ENCODE measurements at places on chromosomes 1 and 21. TPM values are rescaled to one million over a fixed set of nuclear protein-coding genes. Genes with fewer than 3 reads are reported as not detected.

GRCh38 chr1:111611986-111612385, 7.6 kb upstream of the RAP1A start:
- H3K36me3 ChIP-seq: no peaks in the 10 kb centered on the region
- H3K27ac ChIP-seq: no peak overlapping the region
- H3K4me1 ChIP-seq: no peaks in the 10 kb centered on the region
- H3K4me3 ChIP-seq: no peak overlapping the region

DNA sequence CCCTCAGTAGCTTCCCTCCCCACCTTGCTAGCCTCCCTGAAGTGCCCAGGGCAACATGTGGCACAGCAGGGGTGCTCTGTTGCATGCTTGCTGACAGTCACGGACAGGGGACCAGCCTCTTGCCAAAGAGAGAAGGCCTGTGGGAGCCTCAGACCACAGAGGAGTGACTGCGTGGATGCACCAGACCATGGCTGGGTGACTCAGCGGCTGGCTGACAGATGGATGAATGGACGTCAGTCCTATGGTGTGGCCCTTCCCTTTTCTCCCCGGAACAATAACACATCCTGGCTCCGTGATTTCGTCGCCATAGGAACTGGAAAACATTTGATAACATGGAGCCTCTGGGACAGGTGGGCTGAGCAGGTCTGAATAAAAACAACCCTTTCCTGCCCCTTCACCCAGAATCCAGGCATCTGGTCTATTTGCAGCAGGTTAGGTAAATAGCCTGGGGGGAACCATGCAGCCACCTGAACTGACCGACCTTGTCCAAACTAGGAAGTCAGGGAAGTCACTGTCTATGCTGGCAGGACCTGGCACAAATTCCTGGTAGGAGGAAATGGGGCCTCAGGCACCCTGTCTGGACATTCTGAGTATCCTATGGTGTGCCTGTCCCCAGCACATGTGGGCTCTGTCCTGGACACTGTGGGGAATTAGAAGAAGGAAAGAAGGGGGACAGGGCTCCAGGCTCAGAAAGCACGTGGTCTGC, 53.3 kb downstream of the NENF start:
- H3K4me1 ChIP-seq: peaks cover 3% of the 10 kb centered on the region
- no peak overlapping the region for H3K27ac ChIP-seq
- no peak overlapping the region for H3K4me3 ChIP-seq
- peak; percentile 94 for DNase-seq
- no peaks in the 10 kb centered on the region for H3K36me3 ChIP-seq
- no peaks in the 10 kb centered on the region for H3K27me3 ChIP-seq

DNA sequence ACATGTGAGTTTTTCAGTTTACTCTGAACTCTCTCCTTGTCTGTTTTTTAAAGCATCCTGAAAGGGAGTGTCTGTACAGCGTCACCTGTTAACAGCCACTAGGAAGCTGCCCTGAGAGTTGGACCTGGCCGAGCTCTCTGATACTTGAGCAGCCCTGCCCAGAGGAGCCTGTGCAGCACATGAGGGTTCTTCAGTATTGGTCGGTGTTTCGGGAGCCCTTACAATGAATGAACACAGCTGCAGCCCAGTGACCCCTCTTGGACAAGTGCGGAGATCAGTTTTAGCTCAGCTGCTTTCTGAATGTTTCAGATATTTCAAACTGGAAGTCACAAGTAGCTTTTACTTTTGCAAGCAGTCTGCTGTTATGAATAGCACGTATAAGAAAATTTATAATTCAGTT, 39.2 kb downstream of the ADARB1 start:
- no peak overlapping the region for H3K27ac ChIP-seq
- no peak for DNase-seq
- no peaks in the 10 kb centered on the region for H3K27me3 ChIP-seq
- H3K4me1 ChIP-seq: peaks cover 2% of the 10 kb centered on the region

DNA sequence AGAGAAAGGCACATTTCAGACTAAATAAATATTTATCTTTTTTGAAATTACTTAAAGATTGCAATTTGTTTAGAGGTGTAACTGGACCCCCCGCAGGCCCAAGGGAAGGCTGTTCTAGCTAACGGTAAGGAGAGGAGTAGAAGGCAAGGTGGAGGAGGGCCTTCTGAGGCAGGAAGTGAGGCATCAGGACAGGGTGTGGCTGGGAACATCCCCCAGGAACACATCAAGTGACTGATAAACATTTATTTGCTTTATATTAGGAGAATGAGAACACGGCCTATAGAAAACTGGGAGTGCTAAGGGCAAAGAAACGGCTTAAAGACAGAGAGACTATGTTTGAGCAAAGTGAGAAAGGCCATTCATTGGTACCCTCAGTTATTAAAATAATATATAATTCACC, 23.2 kb downstream of the HIVEP3 start:
- no peak overlapping the region for H3K27ac ChIP-seq
- no peaks in the 10 kb centered on the region for H3K4me1 ChIP-seq
- H3K27me3 ChIP-seq: no peaks in the 10 kb centered on the region
- DNase-seq: no peak
- no peak overlapping the region for H3K4me3 ChIP-seq

DNA sequence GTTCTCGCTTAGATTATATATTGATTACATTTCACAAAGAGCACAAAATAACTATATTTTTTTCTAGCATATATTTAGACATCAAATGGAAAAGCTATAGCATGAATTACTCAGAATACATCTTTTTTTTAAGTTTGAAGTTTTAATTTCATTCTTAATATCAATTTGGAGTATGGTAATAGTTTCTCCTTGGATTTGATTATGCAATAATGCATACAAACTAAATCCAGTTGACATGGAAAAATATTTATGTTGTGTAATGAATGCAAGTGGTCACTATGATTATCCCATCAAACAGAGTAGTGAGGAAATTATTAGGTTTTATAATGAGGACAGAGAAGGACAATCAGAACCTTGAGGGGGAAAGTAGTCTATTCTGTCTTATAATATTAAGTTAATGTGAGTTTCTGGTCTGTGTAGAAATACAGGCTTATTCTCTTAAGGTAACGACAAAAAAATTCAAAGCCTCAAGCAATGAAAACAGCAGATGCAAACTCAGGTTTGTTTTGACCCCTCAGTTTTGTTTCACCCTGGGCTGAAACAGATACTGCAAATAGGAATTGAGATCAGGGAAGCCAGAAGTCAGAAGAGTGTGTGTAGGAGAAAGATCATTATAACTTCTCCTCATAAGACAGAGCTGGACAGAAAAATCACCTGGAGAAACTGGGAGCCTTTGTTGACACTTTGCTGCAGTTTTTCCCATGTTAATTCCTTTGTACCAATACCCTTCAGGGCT, 23.7 kb downstream of the LRRC8B start:
- no peak overlapping the region for H3K27ac ChIP-seq
- H3K4me1 ChIP-seq: peaks cover 3% of the 10 kb centered on the region
- DNase-seq: no peak
- no peaks in the 10 kb centered on the region for H3K36me3 ChIP-seq
- H3K4me3 ChIP-seq: no peak overlapping the region
- no peaks in the 10 kb centered on the region for H3K27me3 ChIP-seq

Gene RXFP4
- total RNA-seq: not detected

- no peaks in the 10 kb centered on the region for H3K36me3 ChIP-seq
- H3K27ac ChIP-seq: no peak overlapping the region
- DNase-seq: no peak
- H3K4me3 ChIP-seq: no peak overlapping the region
- no peaks in the 10 kb centered on the region for H3K27me3 ChIP-seq
Measured at GRCh38 chr1:207251066-207251465, 70.4 kb upstream of the CD55 start.

GRCh38 chr1:92854101-92854785, 22.4 kb downstream of the RPL5 start:
- no peak overlapping the region for H3K4me3 ChIP-seq
- H3K27me3 ChIP-seq: no peaks in the 10 kb centered on the region
- no peaks in the 10 kb centered on the region for H3K36me3 ChIP-seq
- H3K4me1 ChIP-seq: no peaks in the 10 kb centered on the region
- no peak overlapping the region for H3K27ac ChIP-seq
- DNase-seq: no peak

- H3K4me3 ChIP-seq: peak overlapping the region; percentile 70
- no peaks in the 10 kb centered on the region for H3K4me1 ChIP-seq
- no peaks in the 10 kb centered on the region for H3K27me3 ChIP-seq
- peak overlapping the region; percentile 89 for H3K27ac ChIP-seq
- no peaks in the 10 kb centered on the region for H3K36me3 ChIP-seq
- DNase-seq: no peak
Measured at GRCh38 chr1:26280333-26281042, 602 bp downstream of the SH3BGRL3 start.

DNA sequence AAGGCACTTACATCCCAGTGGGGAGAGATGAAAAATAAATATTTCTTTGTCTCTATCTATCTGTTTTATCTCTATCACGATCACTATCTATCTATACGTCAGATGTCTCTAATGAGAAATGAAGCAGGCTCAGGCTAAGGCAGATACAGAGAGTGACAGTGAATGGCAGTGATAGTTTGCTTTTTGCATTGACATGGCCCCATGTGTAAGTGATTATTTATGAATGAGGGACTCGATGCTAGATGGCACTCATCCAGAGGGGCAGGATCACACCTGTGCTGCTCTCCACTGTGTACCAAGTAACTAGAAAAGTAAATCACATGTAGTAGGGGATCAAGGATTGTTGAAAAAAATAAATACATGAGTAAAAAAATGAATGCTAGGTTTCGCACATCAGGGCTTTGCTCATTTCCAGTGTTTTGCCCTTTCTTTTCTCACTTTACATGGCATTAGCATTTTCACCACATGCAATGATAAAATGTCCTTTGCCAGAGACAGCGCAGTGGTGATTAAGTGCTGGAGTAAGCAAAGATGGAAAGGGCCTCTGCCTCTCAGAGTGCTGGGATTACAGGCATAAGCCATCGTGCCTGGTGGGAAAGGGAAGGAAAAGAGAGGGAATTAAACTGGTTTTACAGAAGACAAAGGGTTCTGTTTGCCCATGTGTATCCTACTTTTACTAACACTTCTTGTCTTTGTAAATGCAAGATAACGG, 16.5 kb downstream of the TBX19 start:
- no peaks in the 10 kb centered on the region for H3K36me3 ChIP-seq
- H3K27ac ChIP-seq: no peak overlapping the region
- DNase-seq: no peak
- H3K4me3 ChIP-seq: no peak overlapping the region

Gene DYRK3
- total RNA-seq: 10.7 TPM
